ENCODE measurements at places on chromosomes 12 and 14. TPM values are rescaled to one million over a fixed set of nuclear protein-coding genes. Genes with fewer than 3 reads are reported as not detected.
A peak's percentile ranks its signal among the peaks of the same experiment; 100 is the strongest.

The HOXC6 gene
- 12.1 TPM for polyA plus RNA-seq

The MUCL1 gene
- not detected for polyA plus RNA-seq

The PPP1R1A gene
- polyA plus RNA-seq = 26.2 TPM

The MYBPC1 gene
- 1.7 TPM for polyA plus RNA-seq

The AKAP6 gene
- polyA plus RNA-seq = 0.46 TPM

The VPS37B gene
- polyA plus RNA-seq = 35.3 TPM

- no peaks in the 10 kb centered on the region for H3K36me3 ChIP-seq
- no peaks in the 10 kb centered on the region for H3K4me1 ChIP-seq
Measured at GRCh38 chr14:70731447-70732239, 77.7 kb downstream of the MAP3K9 start.

DNA sequence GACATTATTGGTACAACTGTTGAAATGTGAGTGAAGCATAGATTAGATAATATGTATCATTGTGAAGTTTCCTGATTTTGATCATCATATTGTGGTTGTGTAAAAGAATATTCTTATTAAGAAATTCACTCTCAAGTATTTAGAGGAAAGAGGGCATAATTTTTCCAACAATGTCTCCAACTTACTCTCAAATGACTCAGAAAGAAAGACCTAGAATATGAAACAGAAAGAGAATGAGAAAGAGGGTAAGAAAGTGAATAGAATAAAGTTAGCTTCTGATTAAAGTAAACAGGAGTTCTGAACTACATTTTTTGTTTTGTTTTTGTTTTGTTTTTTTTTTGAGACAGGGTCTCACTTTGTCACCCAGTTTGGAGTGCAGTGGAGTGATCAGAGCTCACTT lies 123.0 kb downstream of the CPNE8 start:
- no peaks in the 10 kb centered on the region for H3K27me3 ChIP-seq
- no peaks in the 10 kb centered on the region for H3K4me1 ChIP-seq
- no peak overlapping the region for H3K4me3 ChIP-seq
- DNase-seq = no peak
- no peak overlapping the region for H3K27ac ChIP-seq
- H3K36me3 ChIP-seq = no peaks in the 10 kb centered on the region

GRCh38 chr12:50117057-50117622 lies 5.1 kb downstream of the COX14 start:
- no peaks in the 10 kb centered on the region for H3K27me3 ChIP-seq
- H3K4me3 ChIP-seq = no peak overlapping the region
- peaks cover 18% of the 10 kb centered on the region for H3K4me1 ChIP-seq
- no peak overlapping the region for H3K27ac ChIP-seq
- H3K36me3 ChIP-seq = no peaks in the 10 kb centered on the region

- H3K36me3 ChIP-seq = no peaks in the 10 kb centered on the region
- H3K4me1 ChIP-seq = no peaks in the 10 kb centered on the region
- DNase-seq = peak; percentile 54
- H3K4me3 ChIP-seq = no peak overlapping the region
- H3K27me3 ChIP-seq = no peaks in the 10 kb centered on the region
Measured at GRCh38 chr12:117060246-117060928, 38.8 kb downstream of the TESC start.

DNA sequence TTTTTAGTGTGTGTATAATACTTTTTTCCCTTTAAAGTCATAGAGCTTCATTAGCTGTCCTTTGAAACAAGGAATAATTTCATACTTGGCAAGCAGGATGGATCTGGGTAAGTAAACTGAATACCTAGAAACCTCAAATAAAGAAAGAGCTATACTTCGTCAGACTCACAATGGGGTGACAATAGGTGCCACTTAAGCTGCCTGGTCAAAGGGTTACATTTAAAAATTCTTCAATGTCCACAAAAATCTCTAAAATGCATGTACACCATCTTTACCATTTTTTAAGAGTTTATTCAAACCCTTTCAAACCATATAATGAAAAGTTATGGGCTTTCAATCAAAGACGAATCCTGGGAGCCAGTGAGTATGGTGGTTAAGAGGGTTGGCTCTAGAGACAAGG lies 3.1 kb downstream of the GIT2 start:
- no peaks in the 10 kb centered on the region for H3K36me3 ChIP-seq
- H3K27ac ChIP-seq = no peak overlapping the region
- H3K4me3 ChIP-seq = no peak overlapping the region
- no peaks in the 10 kb centered on the region for H3K27me3 ChIP-seq
- H3K4me1 ChIP-seq = peaks cover 24% of the 10 kb centered on the region
- DNase-seq = no peak

- DNase-seq = no peak
- no peak overlapping the region for H3K27ac ChIP-seq
Measured at GRCh38 chr12:57795354-57795753, 12.8 kb downstream of the TSFM start.

GRCh38 chr12:992647-993046 lies 1.6 kb downstream of the ERC1 start:
- no peak for DNase-seq
- H3K4me3 ChIP-seq = no peak overlapping the region
- no peaks in the 10 kb centered on the region for H3K27me3 ChIP-seq

DNA sequence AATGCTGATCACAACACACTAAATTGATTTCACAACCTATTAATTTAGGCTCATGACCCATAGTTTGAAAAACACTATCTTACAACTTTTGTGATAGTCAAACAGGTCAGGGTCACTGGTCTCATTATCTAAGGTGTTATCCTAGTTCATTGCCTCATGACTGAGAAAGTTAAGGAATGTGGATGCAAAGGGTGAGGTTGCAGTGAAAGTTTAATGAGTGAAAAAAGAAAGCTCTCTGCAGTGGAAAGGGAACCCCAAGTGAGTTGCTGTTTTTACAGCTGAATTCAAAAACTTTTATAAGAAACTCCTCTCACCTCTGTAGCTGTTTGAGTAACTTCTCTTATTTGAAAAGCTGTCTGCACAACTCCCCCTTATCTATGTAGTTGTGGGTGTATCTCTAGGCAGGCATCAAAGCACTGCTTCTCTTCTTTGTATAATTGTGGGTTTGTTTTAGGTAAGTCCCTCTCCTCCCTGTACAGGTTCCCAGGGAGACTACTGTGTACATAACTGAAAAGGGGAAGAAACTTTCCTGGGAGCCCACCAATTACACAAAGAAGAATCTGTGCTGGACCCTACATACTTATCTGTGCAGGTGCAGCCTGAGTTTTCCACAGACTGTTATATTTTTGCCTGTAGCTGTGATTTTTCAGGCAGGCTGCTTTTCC lies 18.9 kb downstream of the DNAL1 start:
- no peak overlapping the region for H3K27ac ChIP-seq
- no peak overlapping the region for H3K4me3 ChIP-seq
- DNase-seq = no peak
- no peaks in the 10 kb centered on the region for H3K27me3 ChIP-seq
- no peaks in the 10 kb centered on the region for H3K36me3 ChIP-seq
- H3K4me1 ChIP-seq = no peaks in the 10 kb centered on the region

GRCh38 chr14:38357557-38357956 lies 101.7 kb upstream of the CLEC14A start:
- no peak overlapping the region for H3K27ac ChIP-seq
- no peaks in the 10 kb centered on the region for H3K27me3 ChIP-seq
- no peaks in the 10 kb centered on the region for H3K36me3 ChIP-seq
- H3K4me3 ChIP-seq = no peak overlapping the region
- no peaks in the 10 kb centered on the region for H3K4me1 ChIP-seq
- no peak for DNase-seq

- peak; percentile 84 for DNase-seq
- H3K36me3 ChIP-seq = no peaks in the 10 kb centered on the region
- peak overlapping the region; percentile 85 for H3K27ac ChIP-seq
- H3K4me1 ChIP-seq = peaks cover 6% of the 10 kb centered on the region
- H3K27me3 ChIP-seq = peaks cover 12% of the 10 kb centered on the region
Measured at GRCh38 chr14:85531587-85532373, 1.8 kb downstream of the FLRT2 start.

DNA sequence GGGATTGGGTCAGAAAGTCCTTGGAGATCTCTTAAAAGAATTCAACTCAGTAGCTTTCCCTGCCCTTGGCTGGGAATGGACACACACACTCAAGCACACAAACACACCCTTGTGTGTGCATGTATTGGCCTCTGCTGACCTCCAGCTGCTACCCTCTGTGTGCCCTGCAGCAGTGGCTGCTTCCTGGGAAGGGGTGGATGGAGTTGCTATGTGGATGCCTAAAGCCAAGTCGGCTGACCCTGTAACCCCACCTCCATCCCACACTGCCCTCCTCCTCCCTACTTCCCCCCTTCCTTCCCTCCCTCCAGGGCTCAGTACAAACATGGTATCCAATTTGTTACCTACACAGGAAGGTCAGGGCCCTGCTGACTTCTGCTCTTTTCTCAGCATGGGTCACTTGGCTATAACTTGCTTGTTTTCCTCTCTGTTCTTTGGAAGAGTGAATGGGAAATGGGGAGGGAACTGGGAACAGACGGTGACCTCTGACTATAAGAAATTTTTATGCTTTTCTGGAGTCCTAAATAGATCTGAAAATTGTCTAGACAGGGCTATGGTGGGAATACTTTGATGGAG lies 351.6 kb upstream of the TBX3 start:
- no peak overlapping the region for H3K4me3 ChIP-seq
- no peak for DNase-seq
- H3K27me3 ChIP-seq = no peaks in the 10 kb centered on the region
- no peak overlapping the region for H3K27ac ChIP-seq
- H3K36me3 ChIP-seq = no peaks in the 10 kb centered on the region

DNA sequence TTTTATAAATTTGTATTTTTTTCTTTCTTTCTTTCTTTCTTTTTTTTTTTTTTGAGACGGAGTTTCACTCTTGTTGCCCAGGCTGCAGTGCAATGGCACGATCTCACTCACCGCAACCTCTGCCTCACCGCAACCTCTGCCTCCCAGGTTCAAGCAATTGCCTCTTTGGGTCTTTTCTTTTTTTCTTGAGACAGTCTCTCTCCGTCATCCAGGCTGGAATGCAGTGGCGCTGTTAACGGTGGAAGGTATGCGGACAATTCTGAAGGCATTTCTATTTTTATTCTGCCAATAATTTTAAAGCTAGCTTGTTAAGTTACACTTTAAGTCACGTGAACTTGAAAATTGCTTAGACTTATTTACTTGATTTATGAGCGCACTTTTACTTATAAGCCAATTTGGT lies 8.8 kb upstream of the PHC1 start:
- H3K36me3 ChIP-seq = no peaks in the 10 kb centered on the region
- H3K4me3 ChIP-seq = no peak overlapping the region
- no peak overlapping the region for H3K27ac ChIP-seq
- no peaks in the 10 kb centered on the region for H3K4me1 ChIP-seq
- H3K27me3 ChIP-seq = no peaks in the 10 kb centered on the region
- peak; percentile 11 for DNase-seq

- no peak overlapping the region for H3K4me3 ChIP-seq
- no peaks in the 10 kb centered on the region for H3K36me3 ChIP-seq
- peaks cover 41% of the 10 kb centered on the region for H3K4me1 ChIP-seq
- no peaks in the 10 kb centered on the region for H3K27me3 ChIP-seq
- H3K27ac ChIP-seq = no peak overlapping the region
- DNase-seq = no peak
Measured at GRCh38 chr12:46149079-46149464, 119.8 kb downstream of the SLC38A1 start.

GRCh38 chr12:72075891-72076557 lies 137.4 kb downstream of the TPH2 start:
- H3K27ac ChIP-seq = no peak overlapping the region
- no peak for DNase-seq
- no peak overlapping the region for H3K4me3 ChIP-seq
- no peaks in the 10 kb centered on the region for H3K27me3 ChIP-seq

DNA sequence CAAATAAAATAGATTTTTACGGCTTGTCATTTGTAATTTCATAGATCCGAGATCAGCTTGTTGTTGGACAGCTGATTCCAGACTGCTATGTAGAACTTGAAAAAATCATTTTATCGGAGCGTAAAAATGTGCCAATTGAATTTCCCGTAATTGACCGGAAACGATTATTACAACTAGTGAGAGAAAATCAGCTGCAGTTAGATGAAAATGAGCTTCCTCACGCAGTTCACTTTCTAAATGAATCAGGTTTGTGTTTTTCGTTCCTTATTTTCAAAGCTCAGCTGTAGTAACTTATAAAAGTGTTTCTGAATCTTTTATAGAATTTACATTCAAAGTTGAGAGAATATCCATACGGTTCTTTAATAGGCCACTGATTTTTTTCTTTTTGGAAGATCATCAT lies 89.1 kb downstream of the LRRK2 start:
- no peaks in the 10 kb centered on the region for H3K4me1 ChIP-seq
- no peaks in the 10 kb centered on the region for H3K27me3 ChIP-seq
- no peaks in the 10 kb centered on the region for H3K36me3 ChIP-seq
- H3K27ac ChIP-seq = no peak overlapping the region
- no peak for DNase-seq

DNA sequence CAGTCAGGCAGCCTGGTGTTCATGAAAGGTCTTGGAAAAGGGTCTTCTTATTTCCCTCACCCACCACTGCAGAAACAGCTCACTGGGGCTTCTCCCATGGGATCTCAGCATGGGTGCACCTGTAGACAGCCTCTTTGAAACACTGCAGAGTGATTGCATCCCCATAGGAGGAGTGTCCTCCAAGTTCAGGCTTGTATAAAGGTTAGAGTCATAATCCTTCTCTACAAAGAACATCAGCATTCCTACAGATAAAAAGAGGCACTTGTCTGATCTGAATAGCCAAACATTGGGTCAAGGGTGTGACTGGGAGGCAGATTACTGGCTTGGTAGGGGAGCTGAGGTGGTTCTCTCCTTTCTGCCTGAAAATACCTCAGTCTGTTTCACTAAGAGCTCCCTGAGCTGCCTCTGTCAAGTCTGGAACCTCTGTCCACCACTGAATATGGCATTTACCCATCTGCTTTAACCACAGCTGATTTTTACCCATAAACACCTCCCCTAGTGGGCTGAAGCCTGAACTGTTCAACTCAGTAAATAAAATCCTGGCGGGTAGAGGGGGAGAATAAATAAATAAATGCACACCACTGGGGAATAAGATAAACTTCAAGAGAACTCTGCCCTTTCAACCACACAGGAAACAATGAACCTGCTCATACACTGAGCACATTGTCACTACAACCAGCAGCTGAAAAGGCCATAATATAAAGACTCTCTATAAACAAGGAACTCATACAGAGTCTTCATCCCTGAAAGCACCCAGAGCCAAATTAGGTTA lies 120.7 kb upstream of the SCAF11 start:
- H3K4me1 ChIP-seq = peaks cover 8% of the 10 kb centered on the region
- no peak for DNase-seq
- no peak overlapping the region for H3K4me3 ChIP-seq
- H3K36me3 ChIP-seq = no peaks in the 10 kb centered on the region
- H3K27ac ChIP-seq = peak overlapping the region; percentile 7

GRCh38 chr12:122836027-122836921 lies 1.0 kb downstream of the HIP1R start:
- peak overlapping the region; percentile 93 for H3K27ac ChIP-seq
- peaks cover 12% of the 10 kb centered on the region for H3K4me1 ChIP-seq
- DNase-seq = peak; percentile 70

Measured in hepatocyte (in vitro differentiated cells).